ENCODE measurements at places on chromosomes 1 and 21.

DNA sequence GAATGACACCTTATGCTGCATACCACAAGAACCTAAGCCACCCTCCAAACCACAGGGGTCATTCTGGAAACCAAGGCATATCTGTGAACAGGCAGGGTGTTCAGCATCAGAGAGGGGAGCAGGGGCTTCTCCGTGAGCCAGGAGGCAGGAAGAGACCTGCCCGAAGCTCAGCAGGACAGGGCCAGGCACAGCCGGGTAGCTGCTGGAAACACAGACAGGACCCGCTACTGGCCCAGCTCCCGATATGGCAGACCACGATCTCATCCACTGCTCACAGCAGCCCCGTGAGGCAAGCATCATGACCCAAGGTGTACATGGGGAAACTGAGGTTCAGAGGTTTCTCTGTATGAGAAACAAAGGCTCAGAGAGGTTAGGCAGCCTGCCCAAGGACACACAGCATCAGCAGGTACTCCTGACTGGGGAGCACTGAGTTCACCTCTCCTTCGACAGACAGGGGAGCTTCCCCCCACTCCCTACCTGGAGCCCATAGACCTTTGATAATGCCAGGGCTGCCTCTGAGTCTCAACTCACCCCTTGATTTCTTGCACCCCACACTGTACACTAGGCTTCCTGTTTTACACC is 317.7 kb downstream of the MATN1 start:
- DNase-seq: no peak

DNA sequence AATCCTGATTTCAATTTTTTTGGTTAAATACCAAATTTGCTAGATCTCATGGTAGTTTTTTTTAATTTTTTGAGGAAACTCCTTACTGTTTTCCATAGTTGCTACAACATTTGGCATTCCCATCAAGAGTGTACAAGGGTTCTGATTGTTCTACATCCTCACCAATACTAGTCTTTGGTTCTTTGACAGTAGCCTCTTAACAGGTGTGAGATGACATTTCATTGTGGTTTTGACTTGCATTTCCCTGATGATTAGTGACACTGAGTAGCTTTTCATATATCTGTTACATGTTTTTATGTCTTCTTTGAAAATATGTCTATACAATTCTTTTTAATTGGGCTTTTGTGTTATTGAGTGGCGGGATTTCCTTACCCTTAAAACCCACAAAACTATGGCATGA is 20.9 kb upstream of the RGS13 start:
- no peak for DNase-seq

- no peak for DNase-seq
These were observed 29.1 kb upstream of the SRP9 start for GRCh38 chr1:225748529-225748928.

DNA sequence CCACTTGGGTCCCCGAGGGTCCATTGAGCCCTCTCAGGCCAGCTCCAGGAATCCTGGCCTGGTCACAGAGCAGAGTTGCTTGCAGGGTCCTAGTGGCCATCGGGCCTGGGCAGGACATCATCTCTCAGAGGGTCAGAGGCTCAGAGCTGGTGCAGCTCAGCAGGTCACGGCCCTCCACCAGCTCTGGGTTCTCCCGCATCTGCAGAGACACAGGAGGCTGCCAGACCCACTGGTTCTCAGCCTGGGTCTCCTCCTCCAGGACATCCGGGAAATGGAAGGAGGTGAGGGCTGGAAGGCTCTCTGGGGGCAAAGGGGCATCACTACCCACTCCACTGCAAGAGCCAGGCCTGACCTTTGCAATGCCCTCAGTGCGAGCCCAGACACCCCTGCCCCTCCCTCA is 6.5 kb downstream of the TMEM54 start:
- DNase-seq: no peak

- no peak for DNase-seq
These were observed 184.0 kb downstream of the FCRL5 start for GRCh38 chr1:157368363-157368762.

GRCh38 chr1:234008591-234008990 is 104.1 kb downstream of the SLC35F3 start:
- DNase-seq: no peak

GRCh38 chr1:54497338-54497737 is 50.7 kb upstream of the ACOT11 start:
- DNase-seq: no peak

GRCh38 chr1:216566641-216567205 is 143.5 kb upstream of the USH2A start:
- peak; percentile 23 for DNase-seq

GRCh38 chr1:85319491-85319890 is 43.1 kb upstream of the BCL10 start:
- no peak for DNase-seq

- DNase-seq: peak; percentile 6
These were observed 711 bp downstream of the TRNP1 start for GRCh38 chr1:26994020-26994786.

- no peak for DNase-seq
These were observed 3.1 kb downstream of the ESPN start for GRCh38 chr1:6427441-6428390.

DNA sequence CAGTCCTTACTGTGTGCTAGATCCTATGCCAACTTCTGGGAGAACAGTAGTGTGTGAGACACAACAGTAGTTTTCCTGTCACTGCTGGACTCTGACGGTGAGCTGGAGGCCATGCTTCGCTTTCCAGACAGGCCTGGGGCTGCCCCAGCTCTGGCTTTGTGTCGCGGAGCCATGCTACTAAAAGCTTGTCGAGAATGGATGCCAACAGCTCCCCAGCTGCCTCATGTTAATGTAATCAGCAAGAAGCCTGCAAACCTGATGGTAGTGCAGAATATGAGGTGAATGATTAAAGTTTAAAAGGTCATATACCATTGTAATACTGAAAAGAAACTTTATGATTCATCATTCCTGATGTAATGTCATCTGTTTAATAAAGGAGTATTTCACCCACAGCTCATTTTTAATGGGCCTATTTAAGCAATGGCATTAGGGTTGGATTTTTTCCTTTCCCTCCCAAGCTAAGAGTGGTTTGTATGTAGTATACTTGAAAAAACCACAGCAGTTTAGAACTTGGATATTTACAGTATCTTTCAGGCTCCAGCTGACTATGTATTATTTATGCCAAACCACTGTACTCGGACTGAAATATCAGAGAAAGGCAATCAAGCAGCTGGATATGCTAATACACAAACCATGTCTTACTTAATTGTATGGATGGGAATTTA is 343.0 kb downstream of the NUF2 start:
- no peak for DNase-seq

DNA sequence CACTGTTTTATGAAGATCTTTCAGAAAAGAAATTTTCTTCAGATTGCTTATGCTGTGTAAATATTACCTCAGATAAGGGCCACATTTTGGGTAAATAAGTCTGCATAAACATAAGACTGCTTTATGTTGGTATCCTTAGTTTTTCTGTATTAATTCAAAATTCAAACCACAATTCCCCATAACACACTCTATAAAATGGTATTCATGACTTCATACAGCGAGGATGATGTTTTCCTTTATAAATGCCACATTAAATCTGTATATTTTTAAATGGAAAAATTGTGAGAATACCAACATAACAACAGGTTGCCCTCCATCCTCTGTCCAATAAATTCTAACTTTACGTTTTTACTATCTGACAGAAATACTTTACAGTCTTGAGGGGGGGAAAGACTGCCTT is 248.7 kb upstream of the CXADR start:
- DNase-seq: no peak

GRCh38 chr1:161198194-161198896 is 509 bp downstream of the ADAMTS4 start:
- peak; percentile 11 for DNase-seq

- DNase-seq: no peak
These were observed 14.5 kb downstream of the SYT11 start for GRCh38 chr1:155873860-155874259.

- DNase-seq: no peak
These were observed 93.9 kb downstream of the ST3GAL3 start for GRCh38 chr1:43801203-43801602.

GRCh38 chr1:226064816-226065248 is 2.3 kb downstream of the H3-3A start:
- DNase-seq: peak; percentile 56
